ENCODE measurements at places on chromosomes 16 and 17. TPM values are rescaled to one million over a fixed set of nuclear protein-coding genes. Genes with fewer than 3 reads are reported as not detected.

G6PC1 gene
- not detected for total RNA-seq

MRM1 gene
- total RNA-seq = 7.1 TPM

RASD1 gene
- total RNA-seq = 5.7 TPM

RCVRN gene
- 0.32 TPM for total RNA-seq

CRK gene
- total RNA-seq = 80.9 TPM

GRCh38 chr17:74149597-74150427, 53.7 kb upstream of the RPL38 start:
- ATAC-seq = no peak

DNA sequence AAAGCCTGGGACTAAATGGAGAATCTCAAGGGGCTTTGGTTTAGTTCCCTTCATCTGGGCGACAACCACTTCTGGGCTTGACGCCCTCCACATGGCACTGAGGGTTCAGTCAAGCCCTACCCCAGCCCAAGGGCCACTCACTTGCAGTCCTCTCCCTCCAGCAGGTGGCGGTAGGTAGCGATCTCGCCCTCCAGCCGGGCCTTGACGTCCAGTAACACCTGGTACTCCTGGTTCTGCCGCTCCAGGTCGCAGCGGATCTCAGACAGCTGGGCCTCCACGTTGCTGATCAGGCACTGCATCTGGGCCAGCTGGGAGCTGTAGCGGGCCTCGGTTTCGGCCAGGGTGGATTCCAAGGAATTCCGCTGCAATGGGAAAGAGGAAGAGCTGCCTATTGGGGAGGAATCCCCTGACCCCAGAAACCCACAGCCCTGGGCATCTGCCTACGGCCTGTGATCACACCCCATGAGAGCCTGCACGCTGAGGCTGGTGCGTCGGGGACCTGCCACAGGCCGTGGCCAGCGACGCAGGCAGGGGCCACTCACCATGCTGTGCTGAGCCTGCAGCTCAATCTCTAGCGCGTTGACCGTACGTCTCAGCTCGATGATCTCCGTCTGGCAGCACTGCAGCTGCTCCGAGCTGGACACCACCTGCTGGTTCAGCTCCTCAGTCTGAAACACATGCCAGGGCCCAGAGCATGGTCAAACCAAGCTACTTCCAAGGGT, 2.7 kb downstream of the KRT36 start:
- ATAC-seq = no peak

- no peak for ATAC-seq
Observed at GRCh38 chr17:42944211-42944610, 20.0 kb downstream of the AARSD1 start.

DNA sequence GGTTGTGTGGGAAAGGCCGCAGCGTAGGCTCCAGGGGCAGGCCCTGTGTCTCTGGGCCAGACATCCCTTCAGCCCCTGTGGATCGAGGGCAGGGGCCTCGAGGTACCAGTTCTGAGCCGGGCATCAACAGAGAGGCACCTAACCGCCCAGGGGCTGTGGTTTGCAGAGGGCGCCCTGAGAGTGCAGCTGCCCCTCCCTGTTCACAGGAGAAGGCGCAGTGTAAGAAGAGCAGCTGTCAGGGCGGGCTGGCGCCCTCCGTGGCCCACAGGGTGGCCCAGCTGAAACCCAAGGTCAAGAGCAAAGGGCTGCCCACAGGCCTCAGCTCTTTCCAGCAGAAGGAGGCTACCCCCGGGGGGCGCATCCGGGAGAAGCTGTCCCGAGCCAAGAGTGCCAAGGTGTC, 56.5 kb downstream of the ACTG1 start:
- no peak for ATAC-seq

- ATAC-seq = no peak
Observed at GRCh38 chr16:23611936-23612335, 15.8 kb upstream of the NDUFAB1 start.

DNA sequence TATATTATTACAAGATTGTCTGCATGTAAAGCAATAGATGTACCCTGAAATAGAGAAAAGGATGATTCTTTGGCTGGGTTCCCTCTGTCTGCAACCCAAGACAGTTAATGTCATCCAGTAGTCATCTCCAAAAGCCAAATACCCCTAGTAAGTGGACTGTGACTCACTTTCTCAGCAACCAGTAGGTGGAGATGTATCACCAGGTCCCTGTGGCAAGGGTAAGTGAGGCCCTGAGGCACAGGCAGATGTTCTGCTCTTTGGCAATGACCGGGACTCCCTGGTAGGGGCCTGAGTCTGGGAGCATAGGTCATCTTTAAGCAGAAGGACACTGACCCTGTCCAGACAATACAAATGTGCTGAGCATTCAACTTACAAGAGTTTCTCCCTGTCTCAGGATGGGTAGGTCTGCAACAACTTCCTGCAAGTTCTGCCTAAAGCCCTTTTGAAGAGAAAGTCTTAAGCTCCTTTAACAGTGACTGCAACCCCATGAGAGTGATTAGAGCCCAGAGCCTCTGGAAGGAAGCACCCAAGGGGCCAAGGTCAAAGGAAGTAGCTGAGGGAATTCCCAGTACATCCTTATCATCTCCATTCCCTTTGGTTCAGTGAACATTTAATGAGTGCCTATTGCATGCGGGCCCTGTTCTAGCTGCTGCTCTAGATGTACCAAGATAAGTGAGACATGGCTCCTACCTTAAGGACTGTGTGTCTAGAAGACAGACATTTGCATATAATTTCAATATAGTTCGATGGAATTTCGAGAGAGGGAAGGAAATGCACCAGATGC, 31.9 kb downstream of the PMP22 start:
- ATAC-seq = peak; percentile 31

GRCh38 chr17:42288803-42289610, 709 bp downstream of the STAT5A start:
- ATAC-seq = peak; percentile 4

DNA sequence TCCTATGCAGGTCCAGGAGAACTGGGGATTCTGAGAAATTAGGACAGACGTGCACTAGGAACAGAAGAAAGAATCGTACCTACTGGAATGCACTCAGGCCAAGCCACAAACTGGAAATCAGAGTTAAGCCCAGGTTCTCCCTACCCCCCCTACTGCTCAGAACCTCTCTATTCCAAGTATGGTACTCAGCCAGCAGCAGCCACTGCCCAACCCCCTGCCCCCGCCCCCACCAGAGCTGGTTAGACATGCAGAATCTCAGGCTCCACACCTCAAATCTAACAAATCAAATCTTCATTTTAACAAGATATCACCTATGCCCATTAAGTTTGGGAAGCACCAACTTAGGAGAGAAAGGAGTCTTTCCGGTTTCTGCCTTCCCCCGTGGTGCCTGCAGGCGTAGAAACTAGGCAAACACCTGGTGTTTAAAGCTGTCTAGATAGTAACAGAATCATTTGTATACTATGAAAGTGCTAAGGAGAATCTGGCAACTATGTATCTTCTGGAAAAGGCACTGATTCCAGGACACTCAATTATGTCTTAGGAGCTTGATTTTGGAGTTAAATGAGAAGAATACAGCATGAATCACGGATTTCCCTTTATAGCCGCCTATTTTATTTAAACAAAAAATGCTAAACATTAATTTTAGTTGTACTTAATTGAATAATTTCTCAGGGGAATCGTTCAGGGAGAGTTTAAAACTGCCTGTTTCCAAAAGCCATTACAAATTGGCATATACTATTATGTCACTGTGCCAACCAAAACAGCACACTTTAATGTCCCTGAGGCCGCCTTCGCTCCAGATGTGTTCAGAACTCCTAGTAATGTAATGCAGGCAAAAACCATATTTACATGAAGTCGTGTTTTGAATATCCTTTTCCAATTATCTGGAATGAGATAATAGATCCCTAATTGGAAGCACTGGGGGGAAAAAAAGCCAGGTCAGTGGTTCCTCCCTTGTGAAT, 166.5 kb downstream of the STX8 start:
- ATAC-seq = no peak

- no peak for ATAC-seq
Observed at GRCh38 chr17:27445971-27446370, 10.3 kb upstream of the KSR1 start.

- ATAC-seq = peak; percentile 73
Observed at GRCh38 chr16:55480228-55480655, 1.2 kb downstream of the MMP2 start.

DNA sequence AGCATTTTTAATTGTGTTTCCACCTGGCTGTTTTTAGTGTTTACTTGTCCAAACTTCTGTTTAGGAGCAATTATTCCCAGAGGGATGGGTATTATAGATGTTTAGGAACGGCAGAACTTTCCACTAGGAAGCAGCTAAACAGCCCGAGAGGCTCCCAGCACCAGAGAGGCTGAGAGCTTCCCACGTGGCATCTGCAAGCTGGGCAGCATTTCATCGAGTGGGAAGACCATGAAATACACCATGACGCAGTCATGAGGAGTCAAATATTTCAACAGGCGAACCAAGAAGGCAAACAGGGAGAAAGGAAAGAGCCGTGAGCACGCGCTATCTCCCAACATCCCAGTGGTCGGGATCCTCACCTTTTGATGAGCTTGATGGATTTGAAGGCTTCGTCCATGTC, 24.1 kb downstream of the TMEM204 start:
- no peak for ATAC-seq

GRCh38 chr17:82821554-82821953, 18.3 kb downstream of the ZNF750 start:
- ATAC-seq = no peak

- no peak for ATAC-seq
Observed at GRCh38 chr16:87744750-87745514, 20.9 kb downstream of the KLHDC4 start.

DNA sequence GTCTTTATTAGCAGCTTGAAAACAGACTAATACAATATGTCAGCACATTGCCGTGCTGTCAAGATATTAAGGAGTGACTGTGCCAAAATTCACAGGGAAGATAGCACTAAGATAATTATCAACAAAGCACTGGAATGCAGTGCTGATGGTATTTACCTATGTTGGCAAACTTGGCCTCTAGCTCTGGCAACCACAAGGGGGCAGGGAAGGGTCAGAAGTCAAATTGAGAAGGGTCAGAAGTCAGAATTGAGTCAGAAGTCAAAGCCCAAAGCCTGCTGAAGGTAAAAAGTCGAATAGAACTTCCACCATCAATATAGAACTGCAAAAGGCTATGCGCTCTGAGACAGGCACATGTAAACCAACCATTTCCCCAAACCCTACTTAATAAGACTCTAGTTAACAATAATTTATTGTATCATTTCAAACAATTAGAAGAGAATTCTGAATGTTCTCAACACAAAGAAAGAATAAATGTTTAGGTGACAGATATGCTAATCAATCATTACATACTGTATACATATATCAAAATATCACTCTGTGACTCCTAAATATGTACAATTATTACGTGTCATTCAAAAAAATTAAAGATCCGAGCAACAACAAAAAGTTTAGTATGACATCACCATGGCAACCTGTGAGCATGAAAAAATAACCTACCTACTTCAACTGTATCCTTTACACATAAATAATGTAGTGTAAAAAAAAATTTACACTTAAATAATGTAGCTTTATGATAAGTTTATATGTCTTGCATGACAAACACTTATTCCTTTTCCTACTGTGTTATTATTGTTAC, 916.1 kb downstream of the KCNJ2 start:
- ATAC-seq = no peak

DNA sequence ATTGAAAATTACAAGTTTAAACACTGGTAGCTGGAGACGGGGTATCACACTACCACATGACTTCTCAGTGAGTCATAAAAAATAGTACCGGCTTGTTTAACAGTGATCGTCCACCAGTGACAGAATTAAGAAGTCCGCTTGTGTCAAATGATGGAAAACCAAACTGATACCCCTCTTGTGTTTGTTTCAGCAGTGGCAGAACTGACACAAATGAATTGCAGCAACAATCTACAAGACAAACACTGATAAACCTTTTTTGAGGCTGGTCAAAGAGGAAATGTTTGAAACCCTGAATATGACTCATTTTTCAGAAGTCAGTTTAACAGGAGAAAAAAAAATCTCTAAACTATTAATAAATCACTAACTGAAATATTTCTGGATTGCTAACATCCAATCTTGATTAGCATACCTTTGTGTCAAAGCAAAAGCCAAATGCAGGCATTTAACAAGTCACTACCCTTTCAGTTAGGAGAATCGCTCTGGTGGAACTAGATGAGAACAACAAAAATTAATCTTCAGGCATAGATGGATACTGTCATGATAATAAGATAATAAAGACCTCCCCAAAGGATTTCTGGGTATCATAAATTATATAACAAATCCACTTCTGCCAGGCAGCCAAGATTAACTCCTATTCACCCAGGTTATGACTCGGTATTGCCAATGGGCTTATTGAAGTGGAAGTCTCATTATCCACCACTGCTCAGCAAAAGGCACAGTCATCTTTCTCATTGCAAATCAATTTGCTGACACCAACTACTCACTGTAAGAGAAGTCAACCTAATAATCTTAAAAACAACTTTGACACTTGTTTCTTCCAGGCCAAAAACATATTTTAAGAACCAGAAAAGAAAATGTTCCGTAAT, 20.8 kb downstream of the DCUN1D3 start:
- ATAC-seq = no peak

- no peak for ATAC-seq
Observed at GRCh38 chr17:28326114-28326513, 7.1 kb downstream of the TMEM97 start.

DNA sequence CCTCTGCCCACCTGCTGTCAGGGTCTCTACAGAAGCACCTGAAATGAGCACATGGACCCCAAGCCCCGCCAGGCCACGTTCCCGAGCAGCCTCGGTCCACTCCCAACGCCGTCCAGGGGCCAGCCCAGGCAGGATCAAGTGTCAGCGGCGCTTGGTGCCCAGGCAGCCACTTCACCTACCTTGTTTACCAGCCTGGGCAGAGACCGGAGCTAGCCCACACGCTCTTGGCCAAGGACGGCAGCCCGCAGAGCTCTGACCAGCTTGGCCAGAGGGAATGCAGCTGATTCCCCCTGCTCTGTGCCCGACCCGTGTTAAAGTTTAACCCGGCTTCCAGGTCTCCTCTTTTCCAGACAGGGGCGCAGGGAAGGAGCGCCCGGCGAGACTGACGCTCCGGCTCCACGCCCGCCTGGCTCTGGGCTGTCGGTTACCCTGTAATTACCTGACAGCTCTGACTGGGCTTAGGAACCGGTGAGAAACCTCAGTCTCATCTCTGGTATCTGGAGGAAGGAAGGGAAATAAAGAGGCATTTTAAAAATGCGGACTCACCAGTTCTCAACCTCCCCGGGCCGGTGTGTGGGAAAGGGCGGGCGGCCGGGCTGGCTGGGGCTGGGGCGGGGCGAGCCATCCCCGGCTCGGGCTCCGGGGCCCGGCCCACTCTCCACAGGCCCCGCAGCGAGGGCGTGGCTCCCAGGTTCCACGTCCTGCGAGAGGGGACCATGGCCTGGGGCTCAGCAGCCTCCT, 4.6 kb downstream of the KIFC3 start:
- ATAC-seq = no peak

DNA sequence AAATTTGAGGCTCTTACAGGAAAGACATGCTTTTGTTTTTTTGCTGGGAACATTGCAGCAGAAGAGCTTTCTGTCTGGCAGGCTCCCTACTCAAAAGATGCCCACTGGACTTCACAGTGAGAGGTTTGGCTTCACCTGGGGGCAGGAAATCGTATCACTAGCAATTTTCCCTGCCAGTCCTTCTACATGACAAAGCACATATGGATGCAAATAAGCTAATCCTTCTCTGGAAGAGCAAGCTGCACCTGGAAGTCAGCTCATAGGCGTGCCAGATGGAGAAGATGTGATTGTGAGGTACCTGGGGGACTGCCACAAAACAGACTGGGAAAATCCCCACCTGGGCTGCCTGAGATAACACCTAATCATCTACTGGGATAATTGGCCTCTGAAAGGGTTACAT, 195.0 kb upstream of the CPHXL start:
- ATAC-seq = no peak
